ENCODE measurements at places on chromosomes 1 and 21. TPM values are rescaled to one million over a fixed set of nuclear protein-coding genes. Genes with fewer than 3 reads are reported as not detected.

GRCh38 chr1:61282387-61282786, 200.0 kb downstream of the NFIA start:
- no peak overlapping the region for H3K4me3 ChIP-seq
- H3K27me3 ChIP-seq, result no peaks in the 10 kb centered on the region
- H3K4me1 ChIP-seq, result peaks cover 5% of the 10 kb centered on the region
- H3K36me3 ChIP-seq, result no peaks in the 10 kb centered on the region
- DNase-seq, result no peak

DNA sequence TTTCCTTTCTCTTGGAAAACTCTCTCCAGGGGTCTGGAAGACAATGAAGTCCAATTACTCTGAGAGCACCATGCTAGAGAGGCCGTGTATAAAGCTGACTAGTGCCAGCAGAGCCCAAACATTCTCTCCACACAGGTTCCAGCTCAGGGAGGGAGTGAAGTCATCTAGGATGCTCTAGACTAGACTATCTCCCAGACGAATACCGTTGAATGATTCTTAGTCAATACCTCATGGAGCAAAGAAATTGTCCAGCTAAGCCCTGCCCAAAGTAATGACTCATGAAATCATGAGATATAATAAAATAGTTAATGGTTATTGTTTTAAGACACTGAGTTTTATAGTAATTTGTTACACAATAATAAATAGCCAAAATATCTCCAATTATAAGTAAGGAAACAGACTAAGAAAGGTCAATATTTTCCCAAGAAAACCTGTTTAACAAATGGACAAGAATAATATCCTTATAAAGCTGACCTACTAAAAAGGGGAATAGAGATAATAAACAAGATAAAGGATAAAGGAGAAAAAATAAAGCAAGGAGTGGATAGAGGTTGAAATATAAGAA, 163.9 kb upstream of the LRRC7 start:
- no peaks in the 10 kb centered on the region for H3K36me3 ChIP-seq
- no peaks in the 10 kb centered on the region for H3K27me3 ChIP-seq
- H3K4me3 ChIP-seq, result no peak overlapping the region
- H3K27ac ChIP-seq, result no peak overlapping the region
- no peaks in the 10 kb centered on the region for H3K4me1 ChIP-seq

- no peak for DNase-seq
- H3K27me3 ChIP-seq, result no peaks in the 10 kb centered on the region
- peaks cover 23% of the 10 kb centered on the region for H3K4me1 ChIP-seq
- H3K27ac ChIP-seq, result peak overlapping the region; percentile 57
- H3K4me3 ChIP-seq, result no peak overlapping the region
Observed at GRCh38 chr1:27331922-27332321, 9.9 kb upstream of the SYTL1 start.

GRCh38 chr1:1627261-1627828, 4.6 kb upstream of the MMP23B start:
- DNase-seq, result peak; percentile 43
- H3K4me1 ChIP-seq, result peaks cover 4% of the 10 kb centered on the region
- H3K27me3 ChIP-seq, result peaks cover 5% of the 10 kb centered on the region
- H3K27ac ChIP-seq, result no peak overlapping the region
- H3K36me3 ChIP-seq, result peaks cover 2% of the 10 kb centered on the region
- no peak overlapping the region for H3K4me3 ChIP-seq

DNA sequence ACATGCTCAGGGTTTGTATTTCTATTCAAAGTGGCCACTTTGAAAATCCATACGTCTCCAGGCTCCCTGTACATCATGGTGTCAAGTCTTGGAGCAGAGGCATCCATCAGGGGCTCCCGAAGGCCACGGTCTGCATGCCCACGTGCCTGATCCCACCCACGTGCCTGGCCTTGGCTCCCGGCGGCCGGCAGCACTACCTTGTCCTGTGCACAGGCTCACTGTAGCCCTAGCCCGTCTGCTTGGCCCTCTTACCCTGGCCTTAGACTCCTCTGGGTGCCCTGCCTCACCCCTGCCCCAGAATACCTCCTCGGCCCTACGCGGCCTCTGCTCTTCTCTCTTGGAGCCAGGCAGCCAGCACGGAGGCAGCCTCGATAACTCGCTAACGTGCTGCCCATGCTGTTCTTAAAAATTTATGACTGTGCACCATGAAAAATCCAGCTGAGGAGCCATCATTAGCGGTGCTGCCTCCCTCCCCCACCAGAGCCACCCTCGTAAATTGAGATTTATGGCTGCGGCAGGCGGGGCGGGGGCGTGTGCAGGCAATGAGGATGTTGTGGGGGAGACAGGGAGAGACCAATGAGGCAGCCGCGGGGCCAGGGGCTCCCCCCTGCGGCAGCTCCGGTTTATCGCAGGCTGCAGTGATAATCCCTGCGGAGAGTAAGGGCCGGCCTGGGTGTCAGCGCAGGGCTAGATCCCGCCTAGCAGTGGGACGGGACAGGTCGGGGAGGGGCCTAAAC, 24.6 kb downstream of the DMAP1 start:
- peaks cover 2% of the 10 kb centered on the region for H3K4me1 ChIP-seq
- no peak overlapping the region for H3K27ac ChIP-seq
- peak; percentile 50 for DNase-seq

GRCh38 chr21:43590194-43590593, 69.1 kb downstream of the HSF2BP start:
- peaks cover 4% of the 10 kb centered on the region for H3K4me1 ChIP-seq
- H3K4me3 ChIP-seq, result no peak overlapping the region
- DNase-seq, result no peak
- no peaks in the 10 kb centered on the region for H3K36me3 ChIP-seq
- H3K27ac ChIP-seq, result no peak overlapping the region

DNA sequence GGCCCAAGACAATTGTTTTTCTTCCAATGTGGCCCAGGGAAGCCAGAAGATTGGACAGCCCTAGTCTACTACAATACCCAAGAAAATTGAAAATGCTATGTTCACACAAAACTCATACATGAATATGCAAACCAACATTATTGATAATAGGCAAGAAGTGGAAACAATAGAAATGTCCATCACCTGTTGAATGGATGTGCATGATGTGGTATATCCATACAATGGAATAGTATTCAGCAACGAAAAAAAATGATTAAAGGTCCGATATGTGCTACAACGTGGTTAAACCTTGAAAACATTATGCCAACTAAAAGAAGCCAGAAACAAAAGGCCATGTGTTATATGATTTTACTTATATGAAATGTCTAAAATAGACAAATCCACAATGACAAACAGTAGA, 262.3 kb downstream of the LRRC40 start:
- no peak for DNase-seq
- H3K27me3 ChIP-seq, result no peaks in the 10 kb centered on the region
- no peak overlapping the region for H3K27ac ChIP-seq

DNA sequence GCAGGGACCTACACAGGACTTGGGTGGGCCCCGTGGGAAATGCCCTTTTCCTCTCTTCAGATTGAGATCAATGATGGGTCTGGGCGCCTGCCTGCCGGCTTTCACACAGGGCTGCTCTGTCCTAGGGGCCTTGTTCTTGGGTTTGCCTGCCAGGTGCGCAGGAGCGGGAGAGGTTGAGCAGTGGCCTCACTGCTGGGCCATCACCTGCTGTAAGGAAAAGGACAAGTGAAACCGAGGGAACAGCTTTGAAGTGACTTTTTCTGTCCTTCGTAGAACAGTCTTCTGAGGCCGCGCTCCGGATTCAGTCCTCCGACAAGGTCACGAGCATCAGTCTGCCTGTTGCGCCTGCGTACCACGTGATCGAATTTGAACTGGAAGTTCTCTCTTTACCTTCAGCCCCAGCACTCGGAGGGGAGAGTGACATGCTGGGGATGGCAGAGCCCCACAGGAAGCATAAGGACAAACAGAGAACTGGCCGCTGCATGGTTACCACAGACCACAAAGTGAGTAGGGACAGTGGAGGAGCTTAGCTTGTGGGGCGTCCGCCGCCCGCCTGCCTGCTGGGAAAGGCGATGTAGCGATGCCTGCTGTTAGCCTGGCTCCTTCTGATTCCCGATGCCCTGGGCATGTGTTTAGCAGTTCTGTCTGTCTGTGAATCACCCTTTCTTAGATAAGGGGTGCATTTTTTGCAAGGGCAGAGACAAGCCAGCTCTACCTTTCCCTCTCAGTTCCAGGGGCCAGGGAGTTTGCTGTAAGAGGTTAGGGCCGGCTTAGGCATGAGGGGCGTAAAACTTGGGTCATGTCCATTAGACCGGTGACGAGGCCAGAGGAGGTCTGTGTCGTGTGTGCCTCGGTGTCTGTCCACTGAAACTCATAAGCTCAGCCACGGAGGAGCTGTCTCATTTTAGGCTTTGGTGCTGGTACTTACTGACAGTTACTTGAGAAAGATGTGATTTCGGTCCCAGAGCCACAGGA, 19.5 kb upstream of the PWP2 start:
- H3K36me3 ChIP-seq, result peaks cover 70% of the 10 kb centered on the region
- peak overlapping the region; percentile 97 for H3K27ac ChIP-seq
- DNase-seq, result peak; percentile 48
- peaks cover 77% of the 10 kb centered on the region for H3K4me1 ChIP-seq

- DNase-seq, result no peak
- H3K4me3 ChIP-seq, result no peak overlapping the region
- H3K27me3 ChIP-seq, result peaks cover 24% of the 10 kb centered on the region
- H3K36me3 ChIP-seq, result no peaks in the 10 kb centered on the region
- peaks cover 4% of the 10 kb centered on the region for H3K4me1 ChIP-seq
- no peak overlapping the region for H3K27ac ChIP-seq
Observed at GRCh38 chr1:94790246-94790645, 29.9 kb upstream of the SLC44A3 start.

The CELF3 gene
- not detected for total RNA-seq

The TRMT1L gene
- total RNA-seq, result 23.2 TPM

The HHIPL2 gene
- total RNA-seq, result 0.12 TPM
